ENCODE measurements at places on chromosomes 12 and 14. TPM values are rescaled to one million over a fixed set of nuclear protein-coding genes. Genes with fewer than 3 reads are reported as not detected.

Gene P2RX7
- 4.0 TPM for total RNA-seq

GRCh38 chr14:51225751-51226150 lies 14.3 kb upstream of the TMX1 start:
- H3K36me3 ChIP-seq, result no peaks in the 10 kb centered on the region
- no peak overlapping the region for H3K4me3 ChIP-seq
- DNase-seq, result no peak
- H3K27ac ChIP-seq, result no peak overlapping the region
- H3K27me3 ChIP-seq, result no peaks in the 10 kb centered on the region

Gene KLRC2
- total RNA-seq, result 0.88 TPM

- H3K27me3 ChIP-seq, result peaks cover 34% of the 10 kb centered on the region
- DNase-seq, result no peak
- no peaks in the 10 kb centered on the region for H3K4me1 ChIP-seq
Measured at GRCh38 chr12:120397824-120398540, 29.0 kb upstream of the MSI1 start.

Gene HEBP1
- 20.3 TPM for total RNA-seq

- H3K36me3 ChIP-seq, result no peaks in the 10 kb centered on the region
- H3K27ac ChIP-seq, result peak overlapping the region; percentile 50
- DNase-seq, result peak; percentile 46
- H3K4me1 ChIP-seq, result peaks cover 23% of the 10 kb centered on the region
- H3K4me3 ChIP-seq, result no peak overlapping the region
Measured at GRCh38 chr12:66047411-66048021, 83.0 kb downstream of the LLPH start.

- no peaks in the 10 kb centered on the region for H3K36me3 ChIP-seq
- H3K27me3 ChIP-seq, result no peaks in the 10 kb centered on the region
- no peak overlapping the region for H3K4me3 ChIP-seq
Measured at GRCh38 chr12:27488479-27488878, 35.5 kb upstream of the PPFIBP1 start.

- peak; percentile 72 for DNase-seq
- H3K4me3 ChIP-seq, result peak overlapping the region; percentile 94
- peak overlapping the region; percentile 100 for H3K27ac ChIP-seq
Measured at GRCh38 chr12:96196781-96197180, 2.6 kb downstream of the ELK3 start.

DNA sequence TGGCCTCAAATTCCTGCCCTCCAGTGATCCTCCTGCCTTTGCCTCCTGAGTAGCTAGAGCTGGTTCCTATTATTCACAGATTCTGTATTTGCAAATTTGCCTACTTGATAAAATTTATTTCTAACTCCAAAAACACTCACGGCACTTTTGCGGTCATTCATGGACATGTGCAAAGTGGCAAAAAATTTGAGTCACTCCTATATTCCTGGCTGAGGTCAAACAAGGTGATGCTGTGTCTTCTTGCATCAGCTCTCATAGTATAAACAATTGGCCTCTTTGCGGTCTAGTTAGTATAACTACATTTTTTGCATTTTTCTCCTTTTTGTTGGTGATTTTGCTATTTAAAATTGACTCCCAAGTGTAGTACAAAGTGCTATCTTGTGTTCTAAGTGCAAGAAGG lies 24.7 kb downstream of the ATF1 start:
- H3K4me3 ChIP-seq, result no peak overlapping the region
- no peaks in the 10 kb centered on the region for H3K27me3 ChIP-seq
- peak overlapping the region; percentile 40 for H3K27ac ChIP-seq
- peak; percentile 18 for DNase-seq
- H3K36me3 ChIP-seq, result no peaks in the 10 kb centered on the region
- H3K4me1 ChIP-seq, result peaks cover 26% of the 10 kb centered on the region

GRCh38 chr12:64627771-64628170 lies 17.5 kb downstream of the RASSF3 start:
- peak overlapping the region; percentile 66 for H3K27ac ChIP-seq
- no peak overlapping the region for H3K4me3 ChIP-seq
- H3K27me3 ChIP-seq, result no peaks in the 10 kb centered on the region
- H3K36me3 ChIP-seq, result no peaks in the 10 kb centered on the region
- peaks cover 35% of the 10 kb centered on the region for H3K4me1 ChIP-seq

DNA sequence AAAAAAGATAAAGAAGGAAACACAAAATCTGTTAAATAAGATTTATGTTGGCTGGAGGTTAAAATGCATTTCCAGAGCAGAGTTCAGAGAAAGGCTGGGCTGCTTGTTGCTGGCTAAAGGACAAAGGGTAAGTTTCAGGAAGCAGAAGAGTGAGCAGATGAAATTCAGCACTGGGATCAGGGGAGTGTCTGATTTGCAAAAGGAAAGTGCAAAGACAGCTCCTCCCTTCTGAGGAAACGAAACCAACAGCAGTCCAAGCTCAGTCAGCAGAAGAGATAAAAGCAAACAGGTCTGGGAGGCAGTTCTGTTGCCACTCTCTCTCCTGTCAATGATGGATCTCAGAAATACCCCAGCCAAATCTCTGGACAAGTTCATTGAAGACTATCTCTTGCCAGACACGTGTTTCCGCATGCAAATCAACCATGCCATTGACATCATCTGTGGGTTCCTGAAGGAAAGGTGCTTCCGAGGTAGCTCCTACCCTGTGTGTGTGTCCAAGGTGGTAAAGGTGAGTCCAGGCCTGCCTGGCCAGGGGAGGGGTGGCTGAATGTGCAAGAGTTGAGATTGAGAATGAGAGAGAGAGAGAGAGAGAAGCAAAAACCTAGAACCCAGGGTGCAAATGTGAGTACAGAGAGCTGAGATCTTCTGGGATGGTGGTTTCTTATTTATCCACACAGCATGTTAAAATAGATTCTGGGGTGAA lies at the start of gene OAS1:
Gene OAS1, plus strand, starts transcription at position 251 of the 703 bp plus-strand sequence. Its CDS starts 78 bp downstream, at position 329.
- H3K27ac ChIP-seq, result no peak within 1 kb of the TSS
- peaks cover 23% of the 10 kb centered on the region for H3K4me1 ChIP-seq

Gene SYCP3
- 0.88 TPM for total RNA-seq

- H3K27ac ChIP-seq, result peak overlapping the region; percentile 84
- no peaks in the 10 kb centered on the region for H3K27me3 ChIP-seq
- H3K4me3 ChIP-seq, result no peak overlapping the region
- peak; percentile 93 for DNase-seq
Measured at GRCh38 chr12:6182279-6182898, 17.8 kb upstream of the CD9 start.

DNA sequence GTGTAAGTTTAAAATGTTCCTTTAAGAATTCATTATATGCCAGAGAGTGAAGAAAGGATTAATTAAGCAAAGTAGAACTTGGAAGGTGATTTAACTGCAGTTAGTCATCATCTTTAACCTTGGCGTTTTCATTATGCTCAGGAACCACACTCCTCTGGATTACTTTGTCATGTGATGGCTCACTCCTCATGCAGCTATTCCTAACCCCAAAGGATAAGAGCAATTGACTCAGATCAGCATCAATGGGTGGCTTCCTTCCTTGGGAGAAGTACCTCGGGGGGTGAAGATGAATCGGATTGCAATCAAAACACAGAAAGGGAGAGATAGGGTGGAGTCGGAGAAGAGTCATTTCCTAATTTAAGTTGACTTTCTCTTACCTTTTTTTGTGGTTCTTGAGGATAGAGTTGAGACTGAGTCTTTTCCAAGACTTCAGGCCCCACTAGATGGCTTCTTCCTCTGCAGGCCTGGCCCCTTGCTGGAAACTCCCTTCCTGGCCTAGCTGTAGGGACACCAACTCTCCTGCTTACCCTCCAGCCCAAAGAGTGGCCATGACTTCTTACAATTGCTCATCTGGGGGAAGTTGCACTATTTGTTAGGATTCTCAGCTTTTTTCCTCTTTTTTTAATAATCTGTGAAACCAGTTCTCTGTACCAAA lies 238.6 kb upstream of the DDHD1 start:
- H3K36me3 ChIP-seq, result no peaks in the 10 kb centered on the region
- H3K4me3 ChIP-seq, result no peak overlapping the region
- H3K27me3 ChIP-seq, result no peaks in the 10 kb centered on the region
- peak; percentile 76 for DNase-seq
- H3K4me1 ChIP-seq, result peaks cover 24% of the 10 kb centered on the region
- peak overlapping the region; percentile 73 for H3K27ac ChIP-seq

DNA sequence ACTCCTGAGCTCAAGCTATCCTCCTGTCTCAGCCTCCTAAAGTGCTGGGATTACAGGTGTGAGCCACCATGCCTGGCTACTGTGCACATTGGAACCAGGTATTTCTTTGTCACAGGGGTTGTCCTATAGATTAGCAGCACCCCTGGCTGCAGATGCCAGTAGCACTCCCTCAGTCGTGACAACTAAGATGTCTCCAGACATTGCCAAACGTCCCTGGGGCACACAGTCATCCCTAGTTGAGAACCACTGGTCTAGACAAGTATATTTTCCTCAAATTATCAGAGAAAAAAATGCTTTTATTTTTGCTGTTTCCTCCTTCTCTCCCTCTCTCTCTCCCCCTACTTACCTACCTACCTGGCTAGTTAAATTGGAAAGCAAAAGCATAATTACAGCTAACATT lies 17.9 kb upstream of the P2RX7 start:
- no peak overlapping the region for H3K4me3 ChIP-seq
- no peaks in the 10 kb centered on the region for H3K27me3 ChIP-seq
- DNase-seq, result no peak
- H3K4me1 ChIP-seq, result no peaks in the 10 kb centered on the region
- H3K36me3 ChIP-seq, result no peaks in the 10 kb centered on the region
- H3K27ac ChIP-seq, result no peak overlapping the region

Gene CLEC7A
- total RNA-seq, result under 0.01 TPM

DNA sequence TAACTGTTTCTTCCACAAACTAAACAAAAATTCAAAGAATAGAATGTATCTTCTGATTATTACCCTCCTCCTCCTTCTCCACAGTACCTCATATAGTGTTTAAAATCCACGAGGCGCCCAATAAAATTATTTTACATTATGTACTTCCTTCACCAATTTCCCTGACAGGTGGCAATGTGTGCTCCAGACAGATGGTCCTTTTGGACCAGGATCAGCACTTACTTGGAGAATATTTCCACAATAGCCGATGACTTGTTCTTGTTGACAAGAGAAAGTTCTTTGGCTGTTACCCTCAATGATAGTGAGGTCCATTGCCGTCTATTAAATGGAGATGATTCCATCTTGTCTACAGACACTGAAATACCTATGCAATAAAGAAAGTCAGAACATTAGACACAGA lies 34.9 kb downstream of the LIMA1 start:
- peaks cover 49% of the 10 kb centered on the region for H3K4me1 ChIP-seq
- no peaks in the 10 kb centered on the region for H3K27me3 ChIP-seq
- H3K36me3 ChIP-seq, result no peaks in the 10 kb centered on the region
- peak overlapping the region; percentile 93 for H3K27ac ChIP-seq

DNA sequence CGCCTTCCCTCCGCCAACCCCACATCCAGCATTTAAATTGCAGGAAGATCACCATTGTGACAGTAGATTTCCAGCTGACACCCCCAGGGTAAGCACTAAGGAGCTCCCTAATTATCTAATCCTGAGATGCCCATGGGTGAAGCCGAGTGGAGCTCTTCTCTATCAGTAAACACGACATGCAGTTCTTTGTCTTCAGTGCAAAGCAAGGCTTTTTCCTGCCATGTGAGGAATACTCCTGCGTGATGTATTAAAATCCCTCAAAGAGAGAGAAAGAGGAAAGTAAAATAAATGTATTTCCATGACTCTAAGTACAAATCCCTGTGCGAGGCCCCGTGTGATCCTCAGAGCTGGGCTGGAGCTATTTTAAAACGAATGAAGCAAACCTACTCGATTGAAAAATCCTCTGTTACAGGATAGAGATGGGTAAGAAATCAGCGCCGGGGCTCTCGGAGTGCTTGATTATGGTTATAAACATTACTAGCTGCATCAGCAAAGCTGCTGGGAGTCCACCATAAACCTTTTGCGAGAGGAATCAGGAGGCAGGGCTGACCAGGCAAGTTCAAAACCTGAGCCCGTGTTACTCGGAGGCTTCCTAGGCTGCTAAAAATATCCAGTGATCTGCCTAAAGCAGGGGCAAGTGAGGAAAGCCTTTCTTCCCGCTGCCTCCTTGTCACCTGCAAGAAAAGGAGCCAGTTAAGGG lies 61.5 kb downstream of the MAP1LC3B2 start:
- H3K27me3 ChIP-seq, result peaks cover 26% of the 10 kb centered on the region
- H3K27ac ChIP-seq, result no peak overlapping the region
- H3K36me3 ChIP-seq, result no peaks in the 10 kb centered on the region
- H3K4me3 ChIP-seq, result no peak overlapping the region
- no peak for DNase-seq

Gene NGB
- total RNA-seq, result not detected

GRCh38 chr14:30440961-30441360 lies 118.0 kb upstream of the G2E3 start:
- no peak for DNase-seq
- no peaks in the 10 kb centered on the region for H3K36me3 ChIP-seq

- peaks cover under 1% of the 10 kb centered on the region for H3K36me3 ChIP-seq
- H3K27me3 ChIP-seq, result no peaks in the 10 kb centered on the region
- H3K4me1 ChIP-seq, result peaks cover 26% of the 10 kb centered on the region
- DNase-seq, result peak; percentile 94
- H3K4me3 ChIP-seq, result no peak overlapping the region
Measured at GRCh38 chr14:105473033-105473676, 1.5 kb upstream of the CRIP2 start.

Gene PDE3A
- total RNA-seq, result 14.8 TPM

DNA sequence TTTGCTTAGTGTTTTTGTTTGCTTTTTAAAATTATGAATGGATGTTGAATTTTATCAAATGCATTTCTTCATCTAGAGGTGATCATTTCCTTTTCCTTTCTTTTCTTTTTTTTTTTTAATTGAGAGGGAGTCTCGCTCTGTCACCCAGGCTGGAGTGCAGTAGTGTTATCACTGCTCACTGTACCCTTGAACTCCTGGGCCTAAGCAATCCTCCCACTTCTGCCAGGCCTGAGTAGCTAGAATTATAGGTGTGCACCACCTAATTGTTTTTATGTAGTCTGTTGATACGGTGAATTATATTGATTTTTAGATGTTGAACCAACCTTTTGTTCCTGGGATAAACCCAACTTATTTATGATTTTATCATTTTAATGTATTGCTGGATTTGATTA lies 1.5 kb upstream of the CDKL1 start:
- H3K27ac ChIP-seq, result no peak overlapping the region
- H3K27me3 ChIP-seq, result no peaks in the 10 kb centered on the region
- no peak for DNase-seq
- peaks cover 34% of the 10 kb centered on the region for H3K4me1 ChIP-seq
- no peaks in the 10 kb centered on the region for H3K36me3 ChIP-seq
- H3K4me3 ChIP-seq, result no peak overlapping the region

Gene MSI1
- total RNA-seq, result under 0.01 TPM

GRCh38 chr12:77328326-77328725 lies 263.0 kb upstream of the E2F7 start:
- no peak for DNase-seq
- no peak overlapping the region for H3K4me3 ChIP-seq
- H3K4me1 ChIP-seq, result no peaks in the 10 kb centered on the region
- no peaks in the 10 kb centered on the region for H3K36me3 ChIP-seq

- H3K36me3 ChIP-seq, result no peaks in the 10 kb centered on the region
- no peak overlapping the region for H3K27ac ChIP-seq
- DNase-seq, result no peak
- H3K27me3 ChIP-seq, result no peaks in the 10 kb centered on the region
Measured at GRCh38 chr14:28999656-29000055, 233.1 kb downstream of the FOXG1 start.

Gene CIROP
- total RNA-seq, result not detected

DNA sequence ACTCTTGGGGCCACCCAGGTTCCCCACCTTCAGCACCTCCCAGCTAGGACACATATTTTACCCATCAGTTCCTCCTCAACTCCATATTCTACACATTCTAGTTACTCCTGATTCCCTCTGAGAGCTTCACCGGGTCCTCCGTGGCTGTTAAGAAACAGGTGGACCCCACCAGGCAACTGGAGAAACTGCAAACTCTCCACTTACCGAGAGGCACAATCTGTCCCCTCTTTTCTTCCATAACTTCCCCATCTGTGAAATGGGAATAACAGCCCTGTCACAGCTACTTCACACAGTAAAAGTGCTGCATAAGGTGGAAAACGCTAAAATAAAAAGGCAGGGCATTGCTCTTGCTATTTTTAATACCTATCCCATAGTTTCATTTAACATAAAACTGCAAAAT lies 1.5 kb downstream of the SLC7A8 start:
- H3K27ac ChIP-seq, result no peak overlapping the region
- H3K4me3 ChIP-seq, result peak overlapping the region; percentile 76
- no peaks in the 10 kb centered on the region for H3K36me3 ChIP-seq
- peaks cover 12% of the 10 kb centered on the region for H3K27me3 ChIP-seq
- H3K4me1 ChIP-seq, result peaks cover 15% of the 10 kb centered on the region

Gene CCDC196
- not detected for total RNA-seq
